CD4-positive, alpha-beta T cell treated with Interleukin-12 subunit alpha and Interleukin-12 subunit beta, for 1 hour (primary cell): ENCODE measurements at places on chromosomes 1 and 21.

GRCh38 chr1:87953732-87954344 is 625.2 kb downstream of the LMO4 start:
- DNase-seq, result peak; percentile 59

- DNase-seq, result no peak
These were observed 70.0 kb downstream of the LMO4 start for GRCh38 chr1:87398641-87399040.

- DNase-seq, result no peak
These were observed 254.8 kb downstream of the ZNF648 start for GRCh38 chr1:181806746-181807145.

GRCh38 chr1:60922304-60922703 is 160.1 kb upstream of the NFIA start:
- no peak for DNase-seq

- DNase-seq, result no peak
These were observed 491.2 kb upstream of the USP24 start for GRCh38 chr1:55706397-55706796.

GRCh38 chr21:44893948-44894656 is 20.6 kb upstream of the PTTG1IP start:
- DNase-seq, result no peak

DNA sequence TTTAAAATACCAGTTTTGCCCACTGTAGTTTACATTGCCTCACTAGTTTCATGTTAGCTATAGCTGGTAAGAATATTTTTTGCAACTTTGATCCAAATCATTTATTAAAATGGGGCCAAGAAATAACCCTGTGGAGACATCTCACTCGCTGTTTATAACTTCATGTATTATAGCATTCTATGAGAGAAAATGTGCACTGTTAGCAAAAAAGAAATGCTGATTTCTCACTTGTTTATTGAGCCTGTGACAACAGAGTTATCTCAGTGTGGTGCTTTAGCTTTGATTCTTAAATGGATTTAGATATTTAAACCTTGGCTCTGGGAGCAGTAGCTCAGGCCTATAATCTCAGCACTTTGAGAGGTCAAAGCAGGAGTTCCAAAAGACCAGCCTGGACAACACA is 127.9 kb downstream of the PIK3R3 start:
- no peak for DNase-seq

DNA sequence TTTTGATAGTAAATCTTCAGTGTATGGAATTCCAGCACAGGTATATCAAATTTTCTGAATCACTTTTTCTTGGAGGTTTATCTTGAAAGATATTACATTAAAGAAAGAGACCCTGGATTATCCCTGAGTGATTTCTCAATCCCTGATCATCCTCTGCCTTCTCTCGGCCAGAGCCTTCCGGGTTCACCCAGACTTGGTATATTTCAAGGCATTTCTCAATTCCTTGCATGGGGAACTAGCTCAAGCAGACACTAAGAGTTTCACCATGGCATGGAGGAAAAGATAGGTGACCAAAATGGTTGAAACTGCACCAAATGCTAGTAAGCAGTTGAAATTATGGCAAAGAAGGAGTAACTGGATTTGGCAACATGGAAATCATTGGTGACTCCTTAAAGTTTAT is 5.7 kb downstream of the VAMP4 start:
- DNase-seq, result no peak

- DNase-seq, result no peak
These were observed 158.8 kb downstream of the DAB1 start for GRCh38 chr1:57265104-57265503.

DNA sequence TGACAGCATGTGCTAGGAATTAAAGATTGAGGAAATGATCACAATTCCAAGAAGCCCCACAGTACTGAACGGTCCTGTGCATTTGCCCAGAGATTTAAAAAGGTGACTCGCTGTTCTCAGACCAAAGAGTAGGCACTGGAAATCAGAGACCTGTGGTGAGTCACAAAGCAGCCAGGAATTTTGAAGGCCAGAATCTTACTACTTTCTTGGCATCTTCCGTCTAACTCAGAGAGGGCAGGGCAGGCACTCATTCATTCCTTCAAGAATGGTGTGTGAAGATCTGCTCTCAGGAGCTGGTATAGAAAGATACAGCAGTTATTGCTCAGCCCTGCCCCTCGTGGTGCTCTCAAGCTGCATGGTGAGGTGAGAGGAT is 57.9 kb downstream of the BRINP2 start:
- DNase-seq, result no peak

DNA sequence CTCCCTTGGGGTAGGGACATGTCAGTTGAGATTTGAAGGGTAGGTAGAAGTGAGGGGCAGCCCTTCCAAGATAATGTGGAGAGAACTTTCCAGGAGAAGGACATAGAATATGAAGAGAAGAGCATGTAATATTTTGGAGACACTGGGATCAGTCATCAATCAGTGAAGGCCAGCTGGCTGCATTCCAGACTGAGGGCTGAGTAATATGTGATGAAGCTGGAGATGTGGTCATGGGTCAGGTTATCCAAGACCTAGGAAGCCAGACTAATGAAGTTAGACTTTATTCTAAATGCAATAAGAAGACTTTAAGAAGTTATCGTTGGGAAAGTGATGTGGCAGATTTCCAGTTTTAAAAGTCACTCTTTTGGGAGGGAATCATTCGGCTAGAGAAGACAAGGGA is 262.0 kb downstream of the HMCN1 start:
- DNase-seq, result no peak

DNA sequence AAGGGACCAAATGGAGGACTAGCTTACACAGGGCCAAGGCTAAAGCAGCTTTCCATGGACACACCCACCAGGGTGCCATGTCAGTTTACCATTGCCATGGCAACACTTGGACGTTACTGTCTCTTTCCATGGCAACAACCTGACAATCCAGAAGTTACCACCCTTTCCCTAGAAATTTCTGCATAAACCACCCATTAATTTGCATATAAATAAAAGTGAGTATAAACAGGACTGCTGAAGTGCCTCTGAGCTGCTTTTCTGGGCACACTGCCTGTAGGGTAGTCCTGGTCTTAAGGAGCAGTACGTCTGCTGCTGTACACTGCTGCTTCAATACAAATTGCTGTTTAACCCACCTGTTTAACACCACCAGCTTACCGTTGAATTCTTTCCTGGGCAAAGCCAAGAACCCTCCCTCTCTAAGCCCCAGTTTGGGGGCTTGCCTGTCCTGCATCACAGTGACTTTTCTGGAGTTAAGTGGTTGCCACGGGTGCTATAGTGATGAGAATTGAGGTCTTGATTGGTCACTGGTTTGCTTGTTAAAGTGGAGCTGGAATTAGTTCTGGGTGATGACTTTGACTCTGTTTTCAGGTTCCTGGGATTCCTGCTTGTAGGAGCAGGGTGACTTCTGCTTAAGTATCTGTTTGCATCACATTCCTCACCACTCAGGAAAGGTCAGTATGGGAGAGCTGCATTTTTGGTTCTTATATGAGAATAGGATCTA is 83.2 kb downstream of the CLDN17 start:
- no peak for DNase-seq

- DNase-seq, result no peak
These were observed 391.0 kb downstream of the OMA1 start for GRCh38 chr1:58155418-58156123.
